G401 (cell line): ENCODE measurements at places on chromosomes 5 and 9. TPM values are rescaled to one million over a fixed set of nuclear protein-coding genes. Genes with fewer than 3 reads are reported as not detected.

The KIF4B gene
- total RNA-seq: 0.06 and 0.07 TPM in 2 replicates

The RHOBTB3 gene
- 0.54 and 2.6 TPM in 2 replicates for total RNA-seq

The CCL27 gene
- total RNA-seq: not detected in 2 replicates

The FOXD4L3 gene
- not detected in 2 replicates for total RNA-seq

The PSAT1 gene
- total RNA-seq: 222 and 268 TPM in 2 replicates

The ADGRD2 gene
- not detected in 2 replicates for total RNA-seq

The DND1 gene
- not detected in 2 replicates for total RNA-seq

The TSLP gene
- not detected in 2 replicates for total RNA-seq

The PLPPR1 gene
- total RNA-seq: not detected in 2 replicates

The SLCO6A1 gene
- total RNA-seq: not detected in 2 replicates
